ENCODE measurements at places on chromosomes 7 and 10. TPM values are rescaled to one million over a fixed set of nuclear protein-coding genes. Genes with fewer than 3 reads are reported as not detected.

DNA sequence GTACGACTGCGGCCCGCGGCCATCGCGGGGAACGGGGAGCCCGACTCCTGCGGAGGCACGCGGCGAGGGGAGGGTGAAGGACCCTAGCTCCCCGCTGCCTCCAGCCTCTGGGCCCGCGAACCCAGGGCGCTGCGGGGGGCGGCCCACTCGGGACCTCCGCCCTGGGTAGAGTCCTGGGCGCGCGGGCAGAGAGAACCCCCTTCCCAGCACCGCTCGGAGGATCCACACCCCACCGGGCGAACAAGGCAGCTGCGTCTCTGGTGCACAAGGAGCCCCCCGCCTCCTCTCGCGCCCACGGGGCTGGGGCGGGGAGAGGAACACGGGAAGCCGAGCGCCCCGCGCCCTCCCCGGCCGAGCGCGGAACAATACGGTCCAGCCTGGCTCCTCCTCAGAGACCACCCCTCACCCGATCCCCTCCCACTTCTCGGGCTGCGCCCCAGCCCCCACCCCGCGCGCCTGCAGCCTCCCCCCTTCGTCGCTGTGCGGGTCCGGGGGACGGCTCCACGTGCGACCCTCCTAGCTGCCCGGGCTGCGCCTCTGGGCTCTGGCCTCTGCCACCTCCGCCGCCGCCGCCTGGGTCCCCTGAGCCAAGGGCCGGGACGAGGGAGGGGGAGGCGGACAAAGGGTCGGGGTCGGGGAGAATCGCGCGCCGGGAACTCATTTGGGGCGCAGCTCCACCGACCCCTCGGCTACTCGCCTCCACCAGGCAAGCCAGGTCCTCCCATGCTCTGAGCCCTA, at the start of gene WDR86:
WDR86 (minus strand) TSS at position 372 of the 738 bp plus-strand sequence. CDS start 449 bp downstream, outside the sequence.
- H3K27ac ChIP-seq = peak within 1 kb of the TSS; percentile 92
- H3K4me1 ChIP-seq = peaks cover 52% of the 10 kb centered on the region
- H3K36me3 ChIP-seq = peaks cover 9% of the 10 kb centered on the region
- no peak for DNase-seq

- H3K36me3 ChIP-seq = peaks cover 8% of the 10 kb centered on the region
- no peak overlapping the region for H3K4me3 ChIP-seq
- no peaks in the 10 kb centered on the region for H3K27me3 ChIP-seq
- H3K4me1 ChIP-seq = peaks cover 19% of the 10 kb centered on the region
- peak overlapping the region; percentile 71 for H3K27ac ChIP-seq
- DNase-seq = no peak
Observed at GRCh38 chr7:128860158-128861073, 2.2 kb upstream of the ATP6V1F start.

- DNase-seq = no peak
- peaks cover 22% of the 10 kb centered on the region for H3K27me3 ChIP-seq
- no peak overlapping the region for H3K4me3 ChIP-seq
- H3K36me3 ChIP-seq = peaks cover 5% of the 10 kb centered on the region
- H3K4me1 ChIP-seq = peaks cover 31% of the 10 kb centered on the region
- H3K27ac ChIP-seq = no peak overlapping the region
Observed at GRCh38 chr10:3295582-3296151, 123.1 kb upstream of the PITRM1 start.

The SPDYE5 gene
- total RNA-seq = 0.16 TPM

- H3K36me3 ChIP-seq = no peaks in the 10 kb centered on the region
- DNase-seq = no peak
- no peak overlapping the region for H3K27ac ChIP-seq
- peaks cover 3% of the 10 kb centered on the region for H3K4me1 ChIP-seq
- peaks cover 4% of the 10 kb centered on the region for H3K27me3 ChIP-seq
- H3K4me3 ChIP-seq = no peak overlapping the region
Observed at GRCh38 chr7:4154882-4155535, 527.1 kb upstream of the FOXK1 start.

DNA sequence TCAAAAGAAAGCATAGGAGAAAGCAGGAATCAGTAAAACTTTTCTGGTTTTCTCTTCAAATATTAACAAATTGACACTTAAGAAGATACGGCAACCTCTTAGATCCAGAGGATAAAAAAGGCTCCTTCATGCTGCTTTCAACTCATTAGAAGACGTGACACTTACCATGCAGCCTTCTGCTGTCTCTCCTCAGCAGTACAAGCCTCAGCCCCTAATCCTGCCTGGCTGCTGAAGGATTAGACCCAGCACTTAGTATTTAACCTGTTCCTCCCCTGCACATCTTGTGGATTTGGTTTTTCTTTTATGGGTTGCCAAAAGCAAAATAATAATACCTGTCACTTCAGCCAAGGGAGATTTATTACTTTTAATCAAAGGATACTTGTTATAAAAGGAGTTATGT, 108.4 kb downstream of the LYZL1 start:
- peaks cover 9% of the 10 kb centered on the region for H3K36me3 ChIP-seq
- no peak for DNase-seq
- no peak overlapping the region for H3K4me3 ChIP-seq

DNA sequence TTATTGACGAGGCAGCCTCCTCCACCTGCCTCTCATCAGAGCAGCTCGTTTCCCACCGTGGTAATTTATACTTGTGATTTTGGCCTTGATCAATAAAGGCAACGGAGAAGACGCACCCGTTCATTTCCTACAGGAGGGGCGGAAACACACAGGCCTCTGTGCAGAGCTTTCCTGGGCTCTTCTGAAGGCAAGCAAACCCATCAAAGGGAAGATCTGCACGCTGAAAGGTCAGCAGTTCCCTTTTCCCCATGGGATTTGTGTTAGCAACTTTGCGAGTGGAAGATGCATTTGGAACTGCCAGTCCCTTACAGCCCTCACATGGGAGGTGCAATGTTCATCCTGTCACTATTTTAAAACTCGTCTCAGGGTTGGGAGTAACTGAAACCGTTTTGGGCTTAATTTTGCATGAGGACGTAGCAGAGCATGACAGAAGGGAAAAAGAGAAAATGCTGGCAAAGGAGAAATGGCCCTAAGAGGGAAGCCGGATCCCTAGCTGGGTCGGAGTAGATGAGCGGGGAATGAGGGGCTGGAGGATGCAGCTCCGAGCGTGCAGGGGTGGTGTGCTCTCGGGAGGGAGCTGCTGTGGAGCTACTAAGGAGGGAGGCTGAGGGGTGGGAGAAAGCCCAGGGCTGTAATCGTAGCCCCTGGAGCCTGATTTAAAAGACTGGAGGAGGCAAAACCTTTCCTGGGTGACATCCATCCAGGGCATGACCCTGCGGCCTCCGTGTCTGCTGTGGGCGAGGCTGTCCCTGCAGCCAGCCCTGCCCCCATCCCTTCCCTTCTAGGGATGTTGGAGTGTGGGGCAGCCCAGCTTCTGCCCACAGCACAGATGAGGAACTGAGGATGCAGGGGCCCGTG, 111.1 kb upstream of the FAM20C start:
- H3K4me3 ChIP-seq = no peak overlapping the region
- peaks cover 2% of the 10 kb centered on the region for H3K27me3 ChIP-seq
- H3K27ac ChIP-seq = no peak overlapping the region
- DNase-seq = peak; percentile 11
- no peaks in the 10 kb centered on the region for H3K36me3 ChIP-seq

- no peaks in the 10 kb centered on the region for H3K36me3 ChIP-seq
- DNase-seq = no peak
- no peak overlapping the region for H3K27ac ChIP-seq
- no peaks in the 10 kb centered on the region for H3K4me1 ChIP-seq
- H3K27me3 ChIP-seq = no peaks in the 10 kb centered on the region
- H3K4me3 ChIP-seq = no peak overlapping the region
Observed at GRCh38 chr10:121661451-121661851, 63.2 kb upstream of the FGFR2 start.

DNA sequence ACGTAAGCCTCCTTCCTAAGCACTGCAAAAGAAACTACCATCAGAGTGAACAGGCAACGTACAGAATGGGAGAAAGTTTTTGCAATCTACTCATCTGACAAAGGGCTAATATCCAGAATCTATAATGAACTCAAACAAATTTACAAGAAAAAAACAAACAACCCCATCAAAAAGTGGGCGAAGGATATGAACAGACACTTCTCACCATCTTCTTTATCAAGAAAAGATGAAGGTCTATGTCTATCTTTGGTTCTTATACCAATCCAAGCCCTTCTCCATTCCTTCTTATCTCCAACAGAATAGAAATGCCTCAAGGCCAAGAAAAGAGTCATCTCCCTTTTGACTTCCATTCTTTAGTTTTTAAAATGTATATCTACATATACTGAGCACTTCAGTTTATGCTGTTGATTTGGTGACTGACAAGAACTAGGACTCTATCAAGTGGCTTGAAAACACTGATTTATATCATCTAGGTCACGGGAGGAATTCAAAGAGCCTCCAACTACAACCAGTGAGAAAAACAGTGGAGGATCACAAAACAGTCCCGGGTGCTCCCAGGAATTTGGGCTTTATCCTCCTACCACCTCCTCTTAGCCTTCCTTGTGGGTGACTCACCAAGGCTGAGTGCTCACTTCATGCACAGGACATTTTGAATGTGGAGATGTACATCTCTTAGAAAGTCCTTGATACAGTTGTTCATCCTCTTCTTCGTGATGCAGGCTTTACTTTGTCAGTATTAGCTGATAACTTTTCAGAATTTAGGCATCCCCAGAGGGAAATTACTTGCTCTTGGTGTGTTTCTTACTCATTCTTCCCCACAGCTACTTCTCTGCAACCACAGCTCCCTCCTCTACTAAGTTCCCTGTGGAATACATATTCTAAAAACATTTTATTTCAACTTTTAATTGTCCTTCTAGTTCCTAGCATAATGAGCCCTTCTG, 15.4 kb downstream of the TAS2R41 start:
- no peak overlapping the region for H3K27ac ChIP-seq
- no peaks in the 10 kb centered on the region for H3K27me3 ChIP-seq
- no peak for DNase-seq
- no peak overlapping the region for H3K4me3 ChIP-seq
- peaks cover 2% of the 10 kb centered on the region for H3K36me3 ChIP-seq

DNA sequence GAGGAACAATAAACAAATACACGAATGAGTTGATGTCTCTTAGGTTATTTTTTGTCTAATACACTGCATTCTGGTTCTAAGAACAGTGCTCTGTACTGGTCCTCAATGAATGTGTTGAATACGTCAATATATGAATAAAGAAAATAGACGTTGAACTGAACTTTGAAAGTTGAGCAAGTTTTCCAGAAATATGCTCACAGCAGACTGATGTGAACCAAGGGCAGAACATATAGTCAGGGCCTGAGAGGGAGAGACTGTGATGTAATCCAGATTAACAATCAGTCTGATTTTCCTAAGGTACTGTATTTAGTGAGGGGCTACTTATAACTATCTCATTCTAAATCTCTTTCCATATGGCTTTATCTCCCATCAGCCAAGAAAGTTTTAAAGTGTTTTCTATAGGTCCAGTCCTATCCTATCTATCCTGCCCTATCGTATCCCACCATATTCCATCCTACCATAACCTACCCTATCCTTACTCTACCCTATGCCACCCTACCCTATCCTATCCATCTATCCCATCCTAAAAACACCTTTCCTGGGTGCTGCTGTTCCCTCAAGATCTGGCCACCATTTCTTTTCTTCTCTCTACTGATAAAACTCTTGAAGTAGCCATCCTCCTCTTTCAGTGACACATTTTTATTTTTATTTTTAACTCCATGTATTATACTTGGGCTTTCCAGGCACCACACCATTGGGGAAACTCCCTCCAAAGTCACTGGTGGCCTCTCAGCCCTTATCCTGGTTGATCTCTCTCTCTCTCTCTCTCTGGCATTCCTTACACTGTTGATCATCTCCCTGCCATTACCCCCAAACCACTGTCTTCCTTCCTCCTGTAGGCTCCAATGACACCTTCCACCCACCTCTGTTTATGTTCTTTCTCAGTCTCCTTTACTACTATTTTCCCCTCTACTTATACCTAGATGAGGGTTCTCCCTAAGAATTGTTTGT, 212.3 kb upstream of the SLC26A5 start:
- no peaks in the 10 kb centered on the region for H3K27me3 ChIP-seq
- H3K27ac ChIP-seq = no peak overlapping the region
- H3K4me1 ChIP-seq = peaks cover 13% of the 10 kb centered on the region
- H3K4me3 ChIP-seq = no peak overlapping the region

The LDB3 gene
- total RNA-seq = 0.14 TPM

DNA sequence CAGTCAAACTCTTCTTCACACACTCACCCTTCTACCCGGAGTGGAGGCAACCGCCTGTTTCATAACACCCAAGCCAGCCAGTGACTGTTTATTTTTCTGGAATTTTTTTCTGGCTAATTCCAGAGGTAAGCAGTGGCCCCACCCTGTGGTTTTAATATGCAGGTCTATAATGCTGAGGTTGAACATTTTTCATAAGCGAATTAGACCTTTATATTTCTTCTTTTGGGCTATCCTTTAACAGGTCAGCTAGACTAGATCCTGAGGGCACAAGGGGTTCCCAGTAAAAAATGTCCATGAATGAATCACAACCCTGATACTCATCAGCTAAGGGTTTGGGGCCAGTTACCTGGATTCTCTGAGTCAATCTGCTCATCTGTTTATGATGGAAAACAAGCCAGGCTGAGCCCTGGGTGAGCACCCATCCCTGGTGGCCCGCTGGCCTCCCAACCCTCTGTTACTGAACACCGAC, 76.2 kb downstream of the GRB10 start:
- DNase-seq = no peak
- no peak overlapping the region for H3K27ac ChIP-seq
- H3K4me3 ChIP-seq = no peak overlapping the region
- H3K36me3 ChIP-seq = peaks cover 5% of the 10 kb centered on the region

The FBH1 gene
- total RNA-seq = 76.6 TPM

The PRKAR2B gene
- 7.8 TPM for total RNA-seq

GRCh38 chr7:135385209-135385608, 124.7 kb downstream of the CNOT4 start:
- peaks cover 8% of the 10 kb centered on the region for H3K4me1 ChIP-seq
- DNase-seq = no peak
- H3K27ac ChIP-seq = no peak overlapping the region
- H3K4me3 ChIP-seq = no peak overlapping the region
- H3K36me3 ChIP-seq = no peaks in the 10 kb centered on the region

DNA sequence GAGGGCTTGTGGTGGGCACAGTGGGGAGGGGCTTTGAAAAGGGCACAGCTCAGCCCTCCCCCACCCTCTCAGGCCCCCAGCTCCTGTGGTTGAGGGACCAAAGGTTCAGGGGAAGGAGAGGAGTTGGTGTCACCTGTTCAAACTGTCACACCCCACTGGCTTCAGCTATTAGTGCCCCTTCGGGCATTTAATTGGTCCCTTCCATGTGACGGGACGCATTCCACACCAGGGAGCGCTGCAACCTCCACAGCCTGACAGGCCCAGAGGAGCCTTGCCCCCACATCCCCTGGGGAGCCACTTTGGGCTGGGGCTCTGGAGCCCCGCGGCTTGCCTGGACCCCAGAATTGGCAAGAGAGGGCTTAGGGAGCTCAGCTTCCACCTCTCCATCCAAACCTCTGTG, 75.7 kb downstream of the C10orf105 start:
- no peak for DNase-seq
- H3K27me3 ChIP-seq = peaks cover 3% of the 10 kb centered on the region
- H3K4me3 ChIP-seq = no peak overlapping the region
- H3K4me1 ChIP-seq = peaks cover 16% of the 10 kb centered on the region
- H3K27ac ChIP-seq = no peak overlapping the region

- H3K36me3 ChIP-seq = no peaks in the 10 kb centered on the region
- no peak overlapping the region for H3K4me3 ChIP-seq
- H3K4me1 ChIP-seq = no peaks in the 10 kb centered on the region
- H3K27ac ChIP-seq = no peak overlapping the region
Observed at GRCh38 chr7:141441837-141442627, 109.2 kb upstream of the AGK start.

- peaks cover 31% of the 10 kb centered on the region for H3K4me1 ChIP-seq
- no peaks in the 10 kb centered on the region for H3K36me3 ChIP-seq
- no peak within 1 kb of the TSS for H3K27ac ChIP-seq
- peak within 1 kb of the TSS; percentile 80 for H3K4me3 ChIP-seq
- peaks cover 77% of the 10 kb centered on the region for H3K27me3 ChIP-seq
Observed at GRCh38 chr10:52313933-52314821, at the start of gene DKK1. Gene DKK1, plus strand, starts transcription at chr10:52314281. Its CDS starts 154 bp downstream, at chr10:52314435.

Data from mesothelial cell of epicardium (in vitro differentiated cells).